ENCODE measurements at places on chromosomes 12 and 14.

- DNase-seq: no peak
Measured at GRCh38 chr14:77691259-77691658, 16.6 kb downstream of the ALKBH1 start.

DNA sequence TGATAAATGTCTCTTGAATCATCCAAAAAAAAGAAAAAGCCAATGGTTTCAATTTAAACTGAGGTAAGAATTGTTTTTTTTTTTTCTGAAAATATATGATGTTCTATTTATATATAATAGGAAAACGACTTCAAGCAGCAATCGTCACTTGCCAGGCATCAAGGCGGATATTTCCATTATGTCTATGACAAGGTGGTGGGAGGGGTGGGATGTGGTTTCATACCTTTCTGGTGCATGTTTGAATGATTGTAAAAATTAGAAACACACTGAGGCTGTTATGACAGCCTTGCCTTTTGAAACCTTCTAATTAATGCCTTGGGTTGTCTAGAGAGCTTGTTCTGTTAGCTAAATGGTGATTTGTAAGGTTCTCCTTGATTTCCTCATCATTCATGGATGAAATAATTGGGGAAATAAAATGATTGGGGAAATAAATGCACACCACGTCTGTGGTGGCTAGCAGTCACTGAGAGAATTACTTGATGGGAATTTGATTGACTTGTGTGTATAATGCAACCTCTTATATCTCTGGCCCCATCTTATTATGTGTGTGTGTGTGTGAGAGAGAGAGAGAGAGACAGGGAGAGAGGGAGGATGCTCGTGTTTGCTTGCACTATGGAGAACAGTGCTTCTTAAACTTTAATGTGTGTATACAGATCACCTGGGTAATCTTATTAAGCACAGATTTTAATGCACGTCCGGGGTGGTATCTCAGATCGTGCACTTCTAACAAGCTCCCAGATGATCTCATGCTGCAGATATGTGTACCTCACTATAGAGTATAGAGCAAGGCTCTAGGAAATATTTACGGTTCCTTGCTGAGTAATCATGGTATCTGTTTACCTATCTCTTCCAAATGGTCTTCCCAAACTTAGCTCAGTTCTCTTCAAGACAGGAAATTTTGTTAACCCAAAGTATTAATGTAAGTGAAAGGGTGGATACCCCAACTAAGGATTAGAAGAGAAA is 502.6 kb downstream of the DIO2 start:
- no peak for DNase-seq

GRCh38 chr12:25526778-25527177 is 26.3 kb downstream of the LMNTD1 start:
- no peak for DNase-seq

GRCh38 chr12:120162763-120163162 is 31.8 kb downstream of the GCN1 start:
- no peak for DNase-seq

- DNase-seq: no peak
Measured at GRCh38 chr14:22489957-22490950, 98.8 kb downstream of the DAD1 start.

DNA sequence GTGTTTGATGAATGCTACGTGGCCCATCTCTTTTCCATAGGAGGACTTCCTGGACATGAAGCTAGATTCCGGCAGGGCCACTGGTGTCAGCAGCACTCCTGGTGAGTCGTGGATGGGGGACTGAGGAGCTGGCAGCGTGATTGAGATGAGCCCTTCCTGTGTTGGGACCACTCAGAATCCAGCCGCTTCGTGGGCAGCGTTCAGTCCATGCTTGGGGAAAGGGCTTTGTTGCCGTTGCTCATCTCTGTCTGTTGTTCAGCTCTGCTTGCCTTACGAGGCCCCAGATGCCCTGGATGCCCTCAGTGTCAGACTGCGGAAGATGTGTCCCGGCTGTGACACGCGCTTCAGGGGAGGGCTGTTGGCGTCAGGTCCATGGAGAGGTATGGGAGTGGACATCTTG is 127.1 kb upstream of the RTL1 start:
- DNase-seq: no peak

DNA sequence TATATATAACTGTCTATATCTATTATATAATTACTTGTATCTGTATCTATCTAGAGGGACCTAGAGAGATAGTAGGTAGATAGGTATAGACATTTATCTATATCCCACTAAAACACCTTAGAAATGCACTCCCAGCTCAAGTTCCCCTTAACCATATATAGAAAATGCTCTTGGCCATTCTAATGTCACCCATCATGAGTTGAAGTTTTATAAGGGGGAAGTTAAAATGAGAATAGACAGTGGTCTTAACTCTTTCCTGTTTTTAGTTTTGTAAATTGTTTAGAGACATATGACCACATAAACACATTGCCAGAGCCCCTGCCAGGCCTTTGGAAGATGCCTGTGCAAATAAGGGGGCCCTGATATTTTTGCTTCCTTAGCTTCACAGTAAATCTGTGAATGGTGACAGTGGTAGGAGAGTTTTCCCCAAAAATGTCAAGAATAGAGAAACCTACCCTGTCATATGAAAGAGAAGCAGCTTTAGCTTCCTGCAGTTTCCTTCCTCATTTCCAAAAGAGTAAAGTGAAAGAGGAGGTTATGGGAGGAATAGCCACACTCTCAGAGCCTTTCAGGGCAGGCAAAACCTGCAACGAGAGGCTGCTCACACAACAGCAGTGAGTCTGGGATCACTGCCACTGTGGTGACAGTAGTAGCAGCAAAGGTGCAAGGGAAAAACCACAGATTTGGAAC is 45.5 kb downstream of the MGST1 start:
- no peak for DNase-seq

- no peak for DNase-seq
Measured at GRCh38 chr12:70314145-70314544, 51.9 kb upstream of the KCNMB4 start.

GRCh38 chr12:56713345-56713744 is 11.8 kb downstream of the NACA start:
- DNase-seq: no peak

DNA sequence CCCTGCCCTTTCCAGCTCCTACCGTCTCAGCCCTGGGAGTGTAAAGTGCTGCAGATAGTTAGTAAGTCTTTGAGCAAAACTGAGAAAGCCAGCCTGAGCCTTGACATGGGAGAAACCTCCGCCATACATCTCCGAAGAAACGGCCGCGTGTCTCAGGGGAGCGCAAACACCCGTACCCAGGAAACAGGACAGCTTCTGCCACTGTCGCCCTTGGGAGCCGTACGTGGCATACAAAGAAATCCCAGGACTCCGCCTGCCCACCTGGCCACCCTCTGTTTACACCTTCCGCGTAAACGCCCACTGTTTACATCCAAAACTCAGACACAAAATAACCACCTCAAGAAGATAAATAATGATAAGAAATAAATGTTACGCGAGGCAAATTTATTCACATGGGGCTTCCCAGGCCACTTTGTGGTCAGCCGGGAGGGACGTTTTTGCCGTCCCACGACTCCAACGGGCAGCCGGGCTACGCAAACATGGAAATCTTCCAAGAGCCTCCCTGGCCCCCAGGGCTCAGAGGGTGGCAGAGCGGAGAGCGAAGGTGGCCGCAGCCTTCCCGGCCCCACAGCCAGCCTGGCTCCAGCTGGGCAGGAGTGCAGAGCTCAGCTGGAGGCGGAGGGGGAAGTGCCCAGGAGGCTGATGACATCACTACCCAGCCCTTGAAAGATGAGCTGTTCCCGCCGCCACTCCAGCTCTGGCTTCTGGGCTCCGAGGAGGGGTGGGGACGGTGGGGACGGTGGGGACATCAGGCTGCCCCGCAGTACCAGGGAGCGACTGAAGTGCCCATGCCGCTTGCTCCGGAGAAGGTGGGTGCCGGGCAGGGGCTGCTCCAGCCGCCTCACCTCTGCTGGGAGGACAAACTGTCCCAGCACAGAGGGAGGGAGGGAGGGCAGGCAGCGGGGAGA is at the start of gene BDKRB2:
Gene BDKRB2, plus strand, starts transcription at position 689 of the 908 bp plus-strand sequence. CDS start 32,269 bp downstream, outside the sequence.
- no peak for DNase-seq

- no peak for DNase-seq
Measured at GRCh38 chr14:75298187-75298965, 19.7 kb downstream of the FOS start.

DNA sequence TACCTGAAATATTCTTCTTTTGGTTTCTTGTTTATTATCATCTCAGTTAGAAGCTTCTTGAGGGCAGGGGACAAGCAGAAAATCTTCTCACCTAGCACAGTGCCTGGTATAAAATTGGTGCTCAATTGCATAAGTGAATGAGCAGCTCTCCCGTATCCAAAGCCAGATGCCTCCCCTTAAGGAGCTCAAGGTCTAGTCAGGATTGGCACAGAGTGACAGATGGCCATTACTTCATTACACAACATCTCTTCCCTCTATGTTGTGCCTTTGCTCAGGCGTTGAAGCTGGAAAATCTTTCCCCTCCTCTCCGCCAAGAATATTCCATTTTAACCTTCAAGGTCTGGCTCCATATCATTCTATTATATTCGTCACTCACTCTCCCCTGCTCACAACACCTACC is 3.6 kb downstream of the SLC4A8 start:
- DNase-seq: no peak

DNA sequence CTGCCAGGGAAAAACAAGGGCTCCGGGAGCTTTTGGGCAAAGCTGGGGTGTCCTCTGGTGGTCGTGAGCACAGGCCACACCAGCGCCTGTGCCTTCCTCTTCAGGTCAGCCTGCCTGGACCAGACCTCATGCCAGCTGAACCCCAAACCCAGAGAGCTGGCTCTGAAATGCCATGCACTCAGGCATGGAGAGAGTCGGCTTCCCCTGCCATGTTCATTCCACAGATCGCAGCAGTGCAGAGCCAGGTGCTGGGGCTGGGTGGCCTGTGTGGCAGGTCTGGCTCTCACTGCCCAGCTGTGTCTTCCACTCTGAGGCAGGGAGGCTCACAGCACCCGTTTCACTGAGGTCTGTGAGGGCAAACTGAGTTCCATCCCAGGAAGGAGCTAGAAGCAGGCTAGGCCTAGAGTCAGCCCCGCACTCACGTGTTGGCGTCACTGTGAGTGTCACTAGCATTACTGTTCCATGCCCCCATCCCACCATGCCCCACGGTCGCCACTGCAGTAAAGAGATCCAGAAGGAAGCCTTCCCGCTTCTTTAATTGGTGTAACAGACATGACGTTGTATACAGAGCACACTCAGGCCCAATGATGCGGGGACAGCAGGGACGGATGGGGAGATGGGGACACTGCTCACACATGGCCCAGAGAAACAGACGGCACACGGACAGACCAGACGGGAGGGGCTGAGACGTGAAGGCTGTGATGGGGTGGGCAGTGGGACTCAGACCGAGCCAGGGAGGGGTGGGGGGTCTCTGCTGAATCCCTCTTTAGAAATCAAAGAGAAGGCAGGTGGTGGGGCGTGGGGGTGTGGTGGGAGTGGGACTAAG is 2.7 kb downstream of the ARL6IP4 start:
- DNase-seq: no peak

DNA sequence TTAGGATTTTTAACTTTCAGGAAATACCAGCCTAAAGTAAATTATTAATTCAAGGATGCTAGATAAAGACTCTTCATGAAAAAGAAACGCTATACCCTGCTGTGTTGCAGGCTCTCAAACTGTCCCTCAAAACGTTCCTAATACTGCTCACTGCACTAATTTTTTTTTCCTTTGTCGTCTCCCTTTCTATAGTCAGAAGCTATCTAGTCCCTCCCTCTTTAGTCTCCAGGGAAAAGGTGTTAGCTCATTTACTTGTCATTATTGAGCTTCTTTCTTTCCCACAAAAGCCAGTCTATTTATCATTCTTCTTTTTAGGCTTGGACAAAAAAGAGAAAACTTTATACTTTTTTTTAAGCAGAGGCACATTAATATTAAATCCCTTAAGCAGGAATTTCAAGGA is 30.3 kb upstream of the INSM2 start:
- DNase-seq: no peak

DNA sequence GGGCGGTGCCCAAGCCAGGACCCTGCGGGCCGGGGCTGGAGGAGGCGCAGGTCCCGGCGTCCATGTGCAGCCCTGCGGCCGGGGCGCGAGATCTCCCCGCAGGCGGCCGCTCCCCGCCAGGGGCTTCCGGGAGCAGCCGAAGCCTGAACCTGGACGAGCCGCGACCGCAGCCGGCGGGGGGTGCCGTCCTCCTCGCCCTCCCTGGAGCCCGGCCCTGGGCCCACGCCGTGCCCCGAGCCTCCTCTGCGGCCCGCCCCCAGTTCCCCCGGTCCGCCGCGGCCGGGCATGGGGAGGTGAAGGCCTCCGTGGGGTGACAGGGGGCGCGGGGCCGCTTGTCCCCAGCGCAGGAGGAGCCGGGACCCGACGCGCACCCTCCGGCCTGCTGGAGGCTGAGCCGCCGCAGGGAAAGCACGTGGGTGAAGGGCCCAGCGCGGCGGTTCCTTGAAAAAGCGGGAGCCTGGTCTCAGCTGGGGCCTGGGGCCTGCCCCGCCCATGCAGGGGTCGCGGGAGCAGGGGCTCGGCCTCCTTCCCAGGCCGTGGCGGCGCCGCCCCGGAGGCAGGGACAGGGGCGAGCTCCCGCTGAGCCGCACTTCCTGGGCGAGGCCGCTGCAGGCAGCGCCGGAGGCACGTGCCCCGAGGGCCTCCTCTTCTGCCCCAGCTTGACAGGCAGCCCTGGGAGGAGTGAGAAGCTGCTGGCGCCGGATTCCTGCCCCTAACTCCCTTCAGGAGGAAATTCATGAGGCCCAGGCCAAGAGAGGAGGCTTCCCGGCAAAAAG is 55.6 kb upstream of the PPP2R5C start:
- no peak for DNase-seq
